ENCODE measurements at places on chromosomes 11 and 22.

GRCh38 chr11:73313652-73314051, 5.6 kb downstream of the ARHGEF17 start:
- DNase-seq, result no peak

DNA sequence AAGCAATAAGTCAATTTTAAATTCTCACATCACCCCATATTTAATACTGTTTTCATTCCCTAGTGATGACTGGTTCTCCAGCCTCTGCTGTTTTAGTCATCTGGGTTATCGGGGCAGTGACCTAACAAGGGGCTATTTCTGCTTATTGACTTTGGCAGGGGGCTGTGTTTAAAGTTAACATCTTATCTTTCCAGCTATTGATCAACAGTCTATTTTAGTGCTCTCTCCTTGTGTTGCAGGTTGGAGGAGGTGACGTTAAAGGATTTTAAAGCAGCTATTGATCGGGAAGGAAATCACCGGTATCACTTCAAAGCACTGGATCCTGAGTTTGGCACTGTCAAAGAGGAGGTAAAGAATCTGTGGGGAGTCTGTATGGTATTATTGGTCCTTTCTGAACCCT, 7.7 kb upstream of the DLAT start:
- DNase-seq, result no peak

- DNase-seq, result no peak
Observed at GRCh38 chr22:39603345-39603744, 32.8 kb downstream of the CACNA1I start.

DNA sequence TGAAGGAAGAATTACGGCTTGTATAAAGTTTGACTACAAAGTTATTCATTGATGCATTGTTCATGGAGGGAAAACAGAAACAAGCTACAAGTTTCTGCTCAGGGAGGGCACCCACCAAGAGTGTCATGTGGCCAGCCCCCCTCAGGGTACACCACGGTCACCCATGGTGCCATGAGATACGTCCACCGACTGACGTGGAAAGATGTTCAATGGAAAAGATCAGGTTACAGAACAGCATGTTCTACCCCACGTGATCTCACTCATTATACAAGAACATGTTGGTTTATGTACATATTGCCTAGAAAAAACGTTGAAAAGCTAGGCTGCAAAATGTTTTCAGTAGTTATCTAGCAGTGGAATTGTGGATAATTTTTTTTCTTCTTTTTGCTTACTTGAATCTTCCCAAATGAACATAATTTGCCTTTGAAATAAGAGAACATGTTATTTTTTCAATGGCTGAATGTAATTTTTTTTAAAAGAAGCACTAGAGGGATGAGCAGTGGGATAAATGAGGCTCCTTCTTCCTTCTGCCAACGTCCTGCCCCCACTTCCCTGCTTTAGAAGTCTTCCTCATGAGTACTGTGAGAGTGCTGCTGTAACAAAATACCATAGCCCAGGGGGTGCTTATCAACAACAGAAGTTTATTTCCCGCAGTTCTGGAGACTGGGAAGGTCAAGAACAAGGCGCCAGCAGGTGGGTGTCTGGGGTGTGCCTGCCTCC, 22.5 kb downstream of the RCN1 start:
- no peak for DNase-seq

GRCh38 chr22:46586123-46586519, 34.1 kb upstream of the GRAMD4 start:
- no peak for DNase-seq

GRCh38 chr11:125215976-125216375, 51.4 kb downstream of the PKNOX2 start:
- no peak for DNase-seq

- no peak for DNase-seq
Observed at GRCh38 chr11:47667135-47667534, 24.8 kb upstream of the MTCH2 start.

DNA sequence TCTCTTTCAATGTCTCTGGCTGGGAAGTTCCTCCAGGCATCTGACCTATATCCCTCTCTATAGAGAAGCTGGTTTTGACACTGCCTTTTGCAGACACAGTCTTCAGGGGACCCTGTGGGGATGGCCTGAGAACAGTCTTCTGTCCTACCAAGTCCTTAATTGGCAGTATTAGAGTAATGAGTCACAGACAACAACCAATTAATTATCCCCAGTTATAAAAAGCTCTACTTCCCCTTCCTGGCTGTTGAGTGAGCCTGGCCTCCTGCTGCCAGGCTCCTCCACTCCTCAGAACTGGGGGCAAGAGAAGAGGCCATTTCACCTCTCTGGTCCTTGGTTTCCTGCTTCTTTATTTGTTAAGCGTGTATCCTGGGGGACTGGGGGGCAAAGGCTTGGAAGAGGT, 41.2 kb upstream of the KLHL35 start:
- no peak for DNase-seq

- no peak for DNase-seq
Observed at GRCh38 chr11:31340903-31341572, 28.5 kb downstream of the DCDC1 start.

DNA sequence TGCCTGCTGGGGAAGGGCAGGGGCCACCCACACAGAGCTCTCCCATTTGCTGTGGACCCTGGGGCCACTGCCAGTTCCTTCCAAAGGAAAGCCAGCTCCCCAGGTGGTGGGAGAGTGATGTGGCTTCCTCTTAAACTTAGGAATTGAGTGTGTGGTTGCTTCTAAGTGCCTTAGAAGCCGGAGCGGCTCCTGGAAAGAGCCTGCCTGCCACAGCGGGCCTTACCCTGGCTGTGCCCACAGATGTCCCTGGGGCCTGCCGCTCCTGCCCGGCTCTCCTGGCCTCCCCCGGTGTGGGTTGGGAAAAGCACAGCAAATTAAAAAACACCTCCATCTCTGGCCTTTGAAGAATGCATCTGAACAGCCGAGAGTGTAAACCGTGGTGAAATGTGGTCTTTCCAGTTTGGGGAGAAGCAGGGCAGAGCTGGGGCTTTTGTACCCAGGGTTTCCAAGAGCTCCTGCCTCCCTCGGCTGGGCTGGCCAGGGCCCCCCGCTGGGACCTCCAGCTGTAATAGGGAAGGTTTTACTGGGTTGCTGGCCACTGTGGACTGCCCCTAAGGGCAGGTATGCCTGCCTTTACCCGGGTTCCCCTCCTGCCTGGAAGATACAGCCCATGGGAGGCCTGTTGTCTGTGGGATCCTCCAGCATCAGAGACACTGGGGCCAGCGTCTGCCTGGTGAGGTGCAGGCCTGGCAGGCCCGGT, 30.2 kb downstream of the LRP5 start:
- no peak for DNase-seq

DNA sequence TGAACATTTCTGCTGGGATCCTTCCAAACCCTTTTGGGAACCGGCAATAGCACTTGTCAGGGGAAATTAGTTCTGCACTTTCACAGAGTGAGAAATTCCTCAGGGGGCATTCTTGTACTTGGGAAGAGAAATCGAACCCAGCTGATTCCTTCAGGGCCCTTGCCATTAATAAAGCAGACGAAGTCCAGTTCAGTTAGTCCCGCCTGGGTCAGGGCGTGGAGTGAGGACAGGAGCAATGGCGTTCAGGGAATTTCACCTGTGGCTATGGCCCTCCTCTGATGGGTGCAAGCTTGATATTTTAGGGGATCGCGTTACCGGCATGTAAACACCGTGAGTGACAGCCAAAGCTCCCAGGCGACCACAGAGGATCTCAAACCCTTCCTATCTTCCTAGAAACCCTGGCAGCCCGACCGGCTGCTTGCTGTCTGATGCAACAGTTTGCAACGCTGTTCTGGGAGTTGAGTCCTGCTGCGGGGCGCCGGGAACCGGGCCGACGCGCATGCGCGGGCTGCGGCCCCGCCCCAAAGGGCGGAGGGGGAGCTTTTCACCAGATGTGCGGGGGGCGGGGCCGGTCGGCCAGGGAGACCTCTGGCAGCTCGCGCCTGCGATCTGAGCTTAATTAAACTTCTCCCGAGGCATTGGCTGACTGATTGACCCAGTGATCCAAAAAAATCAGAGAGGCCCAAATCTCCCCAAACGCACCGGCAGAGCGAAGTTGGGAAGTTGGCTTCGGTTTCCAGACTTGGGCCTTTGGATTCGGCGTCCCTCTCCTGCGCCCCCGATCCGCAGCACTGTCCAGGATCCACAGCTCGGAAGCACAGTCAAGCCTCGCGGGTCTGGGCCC, 34.3 kb upstream of the CREB3L1 start:
- DNase-seq, result peak; percentile 98

GRCh38 chr11:94776351-94777321, 8.5 kb downstream of the AMOTL1 start:
- DNase-seq, result no peak

GRCh38 chr22:45897736-45898135, 79.2 kb downstream of the WNT7B start:
- DNase-seq, result no peak

DNA sequence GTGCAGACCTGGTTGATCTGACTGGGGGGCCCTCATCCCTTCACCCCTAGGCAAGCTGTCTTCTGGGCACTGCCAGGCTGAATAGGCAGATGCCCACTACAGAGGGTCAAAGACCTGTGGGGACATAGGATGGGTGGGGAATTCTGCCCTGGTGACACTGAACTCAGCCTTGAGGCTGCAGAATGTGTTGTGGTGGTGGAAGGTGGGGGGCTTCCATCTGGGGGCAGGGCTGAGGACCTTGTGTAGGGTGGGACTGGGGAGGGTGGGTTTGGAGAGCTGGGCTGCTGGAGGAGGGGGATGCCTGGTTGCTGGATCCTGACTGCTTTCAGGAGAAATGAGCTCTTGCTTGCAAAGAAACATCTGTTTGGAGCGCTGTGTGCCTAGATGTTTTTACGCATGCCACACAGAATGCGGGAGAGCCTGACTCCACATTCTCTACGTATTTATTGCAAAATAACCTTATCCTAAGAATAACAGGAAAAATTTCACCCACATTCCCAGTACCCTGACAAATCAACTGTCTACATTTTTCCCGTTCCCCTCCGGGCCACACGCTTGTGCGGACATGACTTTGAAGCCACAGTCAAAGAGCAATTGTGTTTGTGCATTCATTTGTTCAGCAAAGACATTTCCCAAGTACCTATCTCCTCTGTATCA, 18.3 kb downstream of the SMIM38 start:
- no peak for DNase-seq

DNA sequence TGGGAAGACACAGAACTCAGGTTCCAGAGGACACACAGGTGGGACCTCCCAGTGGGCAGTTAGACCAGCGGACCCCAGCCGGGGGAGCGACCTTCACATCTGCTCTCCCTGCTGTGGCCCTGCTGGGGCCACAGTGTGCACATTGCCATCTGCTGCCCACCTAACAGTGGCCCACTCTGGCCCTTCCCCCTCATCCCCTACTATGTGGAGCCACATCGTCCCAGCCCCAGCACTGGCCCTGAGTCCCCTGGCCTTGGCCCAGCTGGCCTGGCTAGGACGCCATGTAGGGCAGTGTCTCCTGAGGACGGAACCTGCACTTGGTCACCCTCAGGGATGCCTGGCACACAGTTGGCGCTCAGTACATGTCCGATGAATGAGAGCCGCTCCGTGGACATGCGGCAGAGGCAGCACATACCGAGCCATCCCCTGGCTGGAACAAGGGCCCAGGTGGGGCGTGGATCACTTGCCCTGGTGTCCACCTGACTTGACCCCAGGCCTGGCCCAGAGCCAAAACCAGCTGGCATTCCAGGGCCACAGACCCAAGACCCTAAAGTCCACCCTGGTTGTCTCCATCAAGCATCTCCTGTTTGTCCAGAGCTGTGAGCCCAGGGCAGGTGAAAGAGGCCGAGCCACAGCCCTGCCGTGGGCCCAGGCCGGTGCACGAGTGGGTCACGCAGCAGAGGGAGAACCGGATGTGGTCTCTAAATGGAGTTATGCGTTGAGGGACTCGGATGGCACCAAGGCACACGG, 93.1 kb upstream of the FGF3 start:
- DNase-seq, result no peak

- DNase-seq, result no peak
Observed at GRCh38 chr11:64359712-64360445, 917 bp downstream of the RPS6KA4 start.

- no peak for DNase-seq
Observed at GRCh38 chr11:15987046-15987445, 369.3 kb downstream of the SOX6 start.

GRCh38 chr11:35964841-35965240, 21.0 kb downstream of the LDLRAD3 start:
- no peak for DNase-seq

DNA sequence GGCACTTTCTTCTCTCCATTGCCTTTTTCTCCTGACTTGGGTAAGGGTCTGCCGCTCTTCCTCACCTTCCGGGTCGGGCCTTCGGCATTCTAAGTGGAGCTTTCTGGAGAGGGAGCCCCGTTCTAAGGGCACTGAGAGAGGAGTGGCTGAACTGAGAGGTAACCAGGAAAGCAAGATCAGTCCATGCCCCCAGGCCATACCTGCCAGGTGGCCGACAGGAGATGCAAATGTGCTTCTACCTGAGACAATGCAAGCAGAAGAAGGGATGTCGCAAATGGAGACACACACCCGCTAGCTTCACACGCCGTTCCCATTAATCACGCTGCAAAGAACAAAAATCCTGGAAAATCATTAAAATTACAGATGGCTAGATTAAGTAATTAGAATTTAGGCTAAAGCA, 156.4 kb upstream of the TBCEL start:
- no peak for DNase-seq

GRCh38 chr11:94727819-94728218, 40.3 kb upstream of the AMOTL1 start:
- no peak for DNase-seq

- no peak for DNase-seq
Observed at GRCh38 chr11:26949846-26950245, 44.1 kb upstream of the FIBIN start.

GRCh38 chr22:45013138-45013537, 3.3 kb upstream of the PHF21B start:
- no peak for DNase-seq

DNA sequence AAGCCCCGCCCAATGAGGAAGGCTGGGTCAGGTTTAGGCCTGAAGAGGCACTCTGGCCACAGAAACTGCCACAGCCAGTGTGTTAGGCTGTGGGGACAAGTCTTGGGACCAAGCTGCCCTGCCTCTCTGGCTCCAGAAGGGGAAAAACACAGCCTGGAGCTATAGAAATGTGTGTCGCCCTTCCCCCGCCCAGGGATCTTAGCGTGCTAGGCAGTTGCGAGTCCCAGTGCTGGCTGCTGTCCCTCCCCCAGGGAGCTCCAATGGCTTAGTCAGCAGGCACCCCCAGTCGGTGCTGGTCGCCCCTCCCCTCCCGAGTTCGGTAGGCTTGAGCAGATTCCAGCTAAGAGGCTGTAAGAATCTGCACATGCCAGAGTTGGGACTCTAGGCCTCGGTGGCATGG, 99.5 kb upstream of the API5 start:
- DNase-seq, result no peak

- DNase-seq, result no peak
Observed at GRCh38 chr11:93526641-93527583, 16.3 kb downstream of the SMCO4 start.

GRCh38 chr11:43810929-43811596, 69.6 kb upstream of the ALKBH3 start:
- DNase-seq, result no peak

DNA sequence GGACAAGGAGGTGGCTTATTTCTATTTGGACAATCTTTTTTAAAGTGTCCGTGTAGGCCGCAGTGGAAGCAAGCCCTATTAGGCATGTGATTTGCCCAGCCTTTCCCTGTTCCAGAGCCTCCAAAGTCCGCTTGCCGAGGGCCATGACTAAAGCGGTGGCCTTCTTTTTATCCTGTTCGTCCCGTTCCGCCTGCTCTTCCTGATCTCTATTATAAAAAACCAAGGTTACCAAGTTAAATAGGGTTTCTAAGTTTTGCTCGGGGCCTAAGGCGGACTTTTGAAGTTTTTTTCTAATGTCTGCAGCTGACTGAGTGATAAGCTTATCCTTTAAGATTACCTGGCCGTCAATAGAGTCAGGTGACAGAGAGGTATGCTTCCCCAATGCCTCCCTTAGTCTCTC, 21.6 kb upstream of the MUC15 start:
- DNase-seq, result no peak
